ENCODE measurements at places on chromosomes 13 and 19.

DNA sequence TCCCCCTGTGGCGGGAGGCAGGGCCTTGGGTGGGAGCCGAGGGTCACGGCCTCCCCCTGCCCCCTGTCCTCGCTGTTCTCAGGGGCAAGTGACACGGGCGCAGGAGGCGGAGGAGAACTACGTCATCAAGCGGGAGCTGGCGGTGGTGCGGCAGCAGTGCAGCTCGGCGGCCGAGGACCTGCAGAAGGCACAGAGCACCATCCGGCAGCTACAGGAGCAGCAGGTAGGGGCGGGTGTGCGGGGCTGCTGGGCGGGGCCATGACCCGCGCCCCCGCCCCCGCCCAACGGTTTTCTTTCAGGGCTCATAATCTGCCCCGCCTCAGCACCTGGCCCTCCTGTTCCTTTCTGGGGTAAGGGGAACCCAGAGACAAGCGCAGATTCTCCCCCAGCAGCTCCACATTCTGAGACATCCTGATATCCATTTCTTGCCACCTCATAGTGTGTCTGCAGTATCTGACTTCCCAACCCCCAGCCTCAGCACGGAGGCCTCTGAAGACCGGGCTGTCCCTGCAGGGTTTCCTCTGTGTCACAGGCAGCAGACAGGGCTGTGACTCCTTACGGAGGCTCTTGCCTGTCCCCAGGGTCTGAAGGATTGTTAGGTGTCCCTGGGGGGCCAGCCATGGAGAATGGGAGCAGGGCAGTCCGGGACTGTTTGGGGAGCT, 15.9 kb downstream of the PRR36 start:
- no peak for DNase-seq

DNA sequence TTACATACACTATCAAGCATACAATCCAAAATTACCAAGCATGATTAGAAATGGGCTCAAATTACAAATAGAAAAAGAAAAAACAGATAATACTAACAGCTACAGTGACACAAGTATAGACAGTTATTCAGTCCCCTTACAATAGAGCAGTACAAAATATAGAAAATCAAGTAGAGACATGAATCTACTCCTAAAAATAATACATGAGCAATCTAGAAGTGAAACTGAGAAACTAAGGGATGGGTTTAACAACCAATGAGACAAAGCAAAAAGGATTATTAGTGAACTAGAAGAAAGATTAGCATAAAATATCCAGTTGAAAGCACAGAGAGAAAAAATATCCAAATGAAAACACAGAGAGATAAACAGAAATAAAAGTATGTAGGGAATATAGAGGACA, 426.7 kb downstream of the TBC1D4 start:
- DNase-seq, result no peak

DNA sequence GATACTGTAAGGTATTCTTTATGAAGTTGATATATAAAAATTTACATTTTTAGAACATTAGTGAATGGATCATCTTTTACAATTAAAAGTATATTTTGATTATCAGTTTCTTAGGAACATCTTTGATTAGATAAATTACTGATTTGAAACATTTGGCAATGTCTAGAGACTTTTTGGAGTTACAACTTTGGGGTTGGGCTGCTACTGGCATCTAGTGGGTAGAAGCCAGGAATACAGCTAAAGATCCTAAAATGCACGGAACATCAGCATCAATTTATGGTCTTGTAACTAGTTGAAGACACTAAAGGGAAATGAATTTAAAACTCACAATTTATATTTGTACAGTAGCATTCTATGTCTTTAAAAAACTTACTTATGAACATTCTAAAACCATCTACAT, 19.9 kb downstream of the POMP start:
- no peak for DNase-seq

DNA sequence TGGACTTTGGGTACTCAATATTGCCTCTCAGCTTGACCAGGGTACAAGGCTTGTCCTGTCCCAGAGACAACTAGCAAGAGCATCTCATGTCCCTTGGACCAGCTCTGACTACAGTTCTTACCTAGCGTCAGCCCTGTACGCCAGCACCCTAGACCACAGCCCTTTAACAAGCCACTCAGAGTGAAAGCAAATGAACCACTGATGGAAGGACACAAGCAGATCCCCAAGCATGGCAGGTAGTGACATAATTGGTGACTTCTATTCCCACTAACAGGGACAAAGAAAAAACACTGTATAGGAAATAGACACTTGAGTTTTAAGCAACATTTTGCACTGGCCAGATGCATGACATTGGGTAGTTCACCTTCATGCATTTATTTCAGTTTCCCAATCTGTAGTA, 8.8 kb upstream of the LRCH1 start:
- no peak for DNase-seq

GRCh38 chr13:112671359-112671758, 18.5 kb upstream of the ATP11A start:
- DNase-seq, result no peak

- no peak for DNase-seq
Observed at GRCh38 chr13:64810750-64811149, 2419.4 kb downstream of the PCDH9 start.

DNA sequence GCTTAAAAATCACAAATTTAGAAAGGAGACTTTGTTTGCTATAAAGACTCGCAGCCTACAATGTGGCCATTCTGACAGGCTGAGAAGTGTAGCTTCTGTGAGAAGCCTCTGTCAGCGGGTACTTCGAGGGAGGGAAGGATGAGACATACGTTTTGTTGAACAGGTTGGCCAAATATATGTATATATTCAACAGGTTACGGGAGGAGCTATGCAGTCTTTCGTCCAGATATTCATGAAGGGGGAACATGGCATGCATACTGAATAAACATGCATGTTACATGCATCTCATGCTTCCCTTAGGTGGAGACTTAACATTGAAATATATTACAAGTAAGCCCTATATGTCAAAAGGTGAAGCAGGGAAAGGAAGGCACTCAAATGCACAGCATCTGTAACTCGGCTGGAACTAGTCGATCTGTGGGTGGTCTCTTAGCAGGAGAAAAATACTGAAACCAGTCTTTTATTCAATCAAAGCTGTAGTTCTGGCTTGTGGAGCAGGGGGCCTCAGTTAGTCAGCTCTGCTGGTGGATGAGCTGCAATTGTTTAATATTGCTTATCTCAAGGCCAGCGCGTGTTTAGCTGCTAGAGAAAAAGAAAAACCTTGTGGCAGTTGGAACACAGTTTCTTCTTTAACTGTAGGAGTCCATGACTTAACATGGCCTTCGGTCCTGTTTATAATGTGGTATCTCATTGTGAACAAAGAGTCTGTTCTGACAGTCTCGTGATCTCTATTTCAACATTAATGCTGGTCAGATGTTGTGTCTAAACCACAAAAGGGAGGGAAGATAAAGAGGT, 94.3 kb downstream of the FAM216B start:
- peak; percentile 35 for DNase-seq

DNA sequence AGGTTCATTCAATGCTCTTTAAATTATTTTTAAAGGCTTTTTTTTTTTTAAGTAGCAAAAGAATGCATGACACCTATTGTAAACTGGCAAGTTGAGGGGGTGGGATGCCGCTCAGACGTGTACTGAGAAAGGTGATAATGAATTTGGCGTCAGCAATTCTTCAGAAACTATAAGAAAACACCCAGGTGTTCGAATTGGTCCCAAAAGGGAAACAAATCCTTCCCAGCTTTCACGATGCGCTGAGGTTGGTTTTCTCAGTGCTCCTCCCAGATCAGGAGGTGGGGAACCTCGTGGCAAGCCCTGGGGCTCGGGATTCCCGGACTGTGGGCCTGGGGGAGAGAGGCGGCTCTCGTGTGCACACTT, 543 bp upstream of the FAM124A start:
- no peak for DNase-seq

DNA sequence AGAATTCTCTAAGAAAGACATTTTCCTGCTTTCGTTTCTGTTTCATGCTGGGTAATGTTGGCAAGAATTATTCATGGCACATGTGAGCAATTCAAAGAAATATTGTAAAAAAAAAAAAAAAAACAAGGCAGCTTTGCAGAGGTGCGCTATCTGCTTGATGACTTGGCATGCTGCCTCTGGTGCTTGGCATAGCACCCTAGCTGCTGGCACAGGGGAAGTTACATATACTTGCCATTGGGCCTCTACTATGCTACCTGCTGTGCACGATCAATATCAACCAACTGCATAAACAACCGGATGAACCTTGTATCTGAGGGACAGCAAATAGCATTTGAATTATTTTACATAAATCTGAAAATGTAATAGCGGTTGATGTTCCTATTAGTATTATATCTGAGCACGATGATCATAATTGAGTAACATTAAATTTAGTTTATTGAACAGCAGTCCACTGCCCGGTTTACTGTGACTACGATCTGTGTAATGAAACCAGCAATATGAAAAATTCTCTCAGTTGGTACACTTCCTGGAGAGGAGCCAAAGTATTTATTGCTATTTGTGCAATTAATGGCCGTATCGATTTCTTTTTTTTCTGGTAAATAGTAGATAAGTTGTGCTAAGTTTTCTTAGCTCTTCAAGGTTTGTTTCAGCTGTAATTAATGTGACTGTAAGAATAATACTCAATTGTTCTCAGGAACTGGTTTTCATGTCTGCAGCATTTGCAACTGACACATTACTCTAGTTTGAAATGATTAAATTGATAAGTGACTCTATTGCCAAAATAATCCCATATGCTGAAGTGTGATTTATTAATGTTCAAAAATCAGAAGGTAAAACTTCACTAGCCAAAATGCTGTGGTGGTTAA, 717.3 kb downstream of the DACH1 start:
- peak; percentile 95 for DNase-seq

- DNase-seq, result no peak
Observed at GRCh38 chr19:40241809-40242384, 15.4 kb upstream of the CCNP start.

DNA sequence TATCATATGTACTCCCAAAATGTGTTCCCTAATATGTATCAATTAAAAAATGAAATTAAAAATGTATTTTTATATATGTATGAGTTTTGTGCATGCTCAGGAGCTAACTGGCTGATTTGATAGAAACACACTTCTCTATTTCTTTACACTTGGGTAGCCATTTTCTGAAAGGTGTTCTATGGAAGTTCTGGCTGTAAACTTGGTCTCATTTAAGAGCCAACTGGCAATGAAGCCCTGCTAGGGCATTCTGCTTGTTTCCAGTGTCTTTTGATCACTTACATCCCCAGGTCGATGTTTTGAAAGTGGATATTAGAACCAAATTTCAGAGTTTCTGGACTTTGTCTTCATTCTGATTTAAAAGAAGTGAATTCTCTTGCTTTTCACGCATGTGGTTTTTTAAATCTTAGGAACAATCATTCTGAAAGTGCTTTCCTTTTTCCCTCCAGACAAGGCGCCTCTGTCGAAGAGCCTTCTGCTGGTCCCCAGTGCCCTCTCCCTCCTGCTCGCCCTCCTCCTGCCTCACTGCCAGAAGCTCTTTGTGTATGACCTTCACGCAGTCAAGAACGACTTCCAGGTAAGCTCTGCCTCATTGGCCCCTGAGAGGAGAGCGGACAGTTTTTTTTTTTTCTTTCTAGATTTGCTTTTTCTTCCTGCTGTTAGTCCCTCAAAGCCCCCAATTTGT, 20.1 kb downstream of the GPR18 start:
- DNase-seq, result no peak

GRCh38 chr13:63425131-63425530, 2009.5 kb upstream of the PCDH20 start:
- no peak for DNase-seq
